Activated CD8-positive, alpha-beta memory T cell treated with anti-CD3 and anti-CD28 coated beads for 1 hour (primary cell): ENCODE measurements at places on chromosomes 12 and 14.

- no peak for DNase-seq
Observed at GRCh38 chr12:57604992-57605810, 577 bp downstream of the DTX3 start.

- DNase-seq, result peak; percentile 20
Observed at GRCh38 chr14:75333606-75334548, 55.2 kb downstream of the FOS start.

- no peak for DNase-seq
Observed at GRCh38 chr14:81178063-81178462, 42.7 kb downstream of the GTF2A1 start.

GRCh38 chr12:51185171-51185717, 12.3 kb upstream of the TFCP2 start:
- DNase-seq, result no peak

- DNase-seq, result no peak
Observed at GRCh38 chr14:52058341-52058740, 10.5 kb downstream of the NID2 start.

GRCh38 chr12:20439626-20440025, 71.3 kb downstream of the PDE3A start:
- DNase-seq, result no peak

- no peak for DNase-seq
Observed at GRCh38 chr14:95776798-95777534, 63.0 kb upstream of the TCL1A start.

GRCh38 chr12:67792185-67792584, 143.6 kb downstream of the DYRK2 start:
- no peak for DNase-seq

- no peak for DNase-seq
Observed at GRCh38 chr12:94157981-94158411, 9.6 kb downstream of the PLXNC1 start.
